Stomach (tissue), 19 donors: ENCODE measurements at places on chromosomes 16 and 17.
A peak's percentile ranks its signal among the peaks of the same experiment; 100 is the strongest.

DNA sequence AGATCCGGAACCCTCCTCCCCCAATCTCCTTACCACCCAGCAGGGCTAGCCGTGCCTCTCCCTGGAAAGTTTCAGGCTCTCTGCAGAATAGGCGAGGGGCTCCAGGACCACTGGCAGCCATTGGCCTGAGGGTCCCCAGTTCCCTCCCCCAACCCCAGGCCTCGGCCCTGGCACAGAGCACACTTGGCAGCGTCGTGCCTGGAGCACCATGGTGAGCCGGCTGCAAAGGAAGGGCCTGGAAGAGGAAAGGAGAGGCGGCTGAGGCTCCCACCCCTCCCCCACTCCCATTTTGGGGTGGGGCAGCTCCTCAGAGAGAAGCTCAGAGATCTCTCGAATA lies 369 bp upstream of the BTBD17 start:
- DNase-seq = no peak

DNA sequence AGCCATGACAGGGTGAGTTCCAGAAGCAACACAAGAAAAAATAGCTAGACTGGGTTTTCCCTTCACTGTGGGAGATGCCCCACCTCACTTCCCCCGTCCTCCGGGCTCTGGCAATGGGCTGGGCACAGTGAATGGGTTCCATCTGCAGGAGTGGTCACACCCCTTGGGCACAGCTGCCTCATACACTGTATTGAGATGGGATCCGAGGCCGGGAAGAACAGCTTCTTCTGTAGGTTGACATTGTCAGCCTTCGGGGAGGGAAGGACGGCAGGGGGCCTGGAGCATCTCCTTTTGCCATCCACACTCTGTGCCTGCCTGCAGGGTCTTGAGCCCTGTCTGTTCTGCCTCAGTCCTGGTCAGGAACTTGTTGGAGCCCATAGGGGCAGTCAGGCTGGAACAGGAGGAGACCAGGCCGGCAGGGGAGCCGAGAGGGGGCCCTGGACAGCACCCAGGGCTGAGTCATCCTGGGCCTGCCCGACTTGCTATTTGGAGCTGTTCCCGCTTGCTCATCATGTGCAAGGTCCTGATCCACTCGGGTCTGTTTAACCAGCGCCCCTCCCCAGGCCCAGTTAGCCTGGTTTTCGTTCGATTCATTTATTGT lies 286.7 kb downstream of the SEC14L1 start:
- DNase-seq = no peak

- no peak for DNase-seq
These were observed 93.1 kb downstream of the XYLT1 start for GRCh38 chr16:17377360-17378324.

- DNase-seq = no peak
These were observed 9.6 kb downstream of the MT1X start for GRCh38 chr16:56691885-56692284.

- peak; percentile 37 for DNase-seq
These were observed 58.1 kb downstream of the CYB5B start for GRCh38 chr16:69482410-69482991.

DNA sequence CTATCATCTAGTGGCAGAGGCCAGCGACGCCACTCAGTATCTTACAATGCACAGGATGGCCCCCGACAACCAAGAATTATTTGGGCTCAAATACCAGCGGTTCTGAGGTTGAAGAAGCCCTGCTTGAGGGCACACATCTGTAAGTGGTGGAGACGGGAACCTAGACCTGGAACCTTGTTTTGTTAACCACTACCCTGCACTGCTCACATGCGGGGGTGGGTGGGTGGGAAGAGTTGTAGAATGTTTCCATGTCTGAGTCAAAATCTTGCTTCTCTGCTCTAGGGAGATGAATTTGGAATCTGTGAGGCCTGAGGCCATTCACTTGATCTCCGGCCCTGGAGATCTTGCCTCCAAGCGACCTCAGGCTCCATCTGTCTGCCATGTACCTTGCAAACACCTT lies 44.1 kb downstream of the ABCC1 start:
- DNase-seq = no peak

GRCh38 chr17:64296246-64296645 lies 33.2 kb upstream of the TEX2 start:
- DNase-seq = no peak

- no peak for DNase-seq
These were observed 365.7 kb downstream of the NPIPA8 start for GRCh38 chr16:17970816-17971331.

- peak; percentile 86 for DNase-seq
These were observed 7.3 kb downstream of the ST6GALNAC2 start for GRCh38 chr17:76578376-76578775.

- no peak for DNase-seq
These were observed 5.1 kb upstream of the SLC7A6 start for GRCh38 chr16:68259007-68259825.

GRCh38 chr16:29641561-29641960 lies 21.5 kb upstream of the SPN start:
- DNase-seq = no peak

DNA sequence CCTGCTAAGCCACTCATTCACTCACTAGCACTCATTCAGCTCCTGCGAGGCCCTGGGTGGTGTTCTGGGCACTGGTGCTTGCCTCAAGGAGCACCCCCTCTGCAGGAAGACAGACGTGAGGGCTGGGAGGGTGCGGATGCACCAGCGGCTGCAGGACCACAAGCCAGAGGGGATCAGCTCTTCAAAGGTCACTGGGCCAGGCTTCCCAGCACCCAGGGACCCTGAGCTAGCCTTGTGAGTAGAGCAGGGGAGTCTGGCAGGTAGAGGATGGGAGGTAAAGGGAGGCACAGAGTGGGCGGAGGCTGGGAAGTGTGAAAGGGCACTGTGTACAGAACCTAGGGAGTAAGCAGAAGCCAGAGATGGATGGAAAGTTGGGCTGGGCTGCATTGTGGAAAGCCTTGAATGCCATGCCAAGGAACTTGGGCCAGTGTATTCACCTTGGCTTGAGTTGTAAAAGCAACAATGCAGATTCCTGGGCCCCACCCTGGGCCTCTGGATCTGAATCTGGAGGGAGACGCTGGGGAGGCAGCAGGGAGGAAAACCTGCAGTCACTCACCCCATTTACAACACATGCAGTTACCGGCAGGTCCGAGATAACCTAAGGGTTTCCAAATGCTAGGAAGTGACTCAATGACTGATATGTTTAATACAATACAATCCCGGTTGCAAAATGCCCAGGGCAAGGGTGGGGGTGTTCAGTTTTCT lies 1.7 kb downstream of the IL4R start:
- peak; percentile 56 for DNase-seq

- no peak for DNase-seq
These were observed 354.8 kb downstream of the SEC14L1 start for GRCh38 chr17:77495575-77495974.

GRCh38 chr17:11610999-11611566 lies 12.8 kb downstream of the DNAH9 start:
- DNase-seq = no peak

GRCh38 chr16:27678955-27679354 lies 129.0 kb downstream of the KATNIP start:
- no peak for DNase-seq

- DNase-seq = peak; percentile 91
These were observed 34.4 kb downstream of the CMIP start for GRCh38 chr16:81478876-81479511.

- no peak for DNase-seq
These were observed 4.4 kb downstream of the RPL3L start for GRCh38 chr16:1950047-1950446.

- DNase-seq = peak; percentile 59
These were observed 19.0 kb downstream of the CENPX start for GRCh38 chr17:82003411-82004381.

- DNase-seq = no peak
These were observed 65.7 kb upstream of the ZNF469 start for GRCh38 chr16:88316941-88317612.

- peak; percentile 67 for DNase-seq
These were observed 4.8 kb upstream of the ITGA3 start for GRCh38 chr17:50051082-50051576.

DNA sequence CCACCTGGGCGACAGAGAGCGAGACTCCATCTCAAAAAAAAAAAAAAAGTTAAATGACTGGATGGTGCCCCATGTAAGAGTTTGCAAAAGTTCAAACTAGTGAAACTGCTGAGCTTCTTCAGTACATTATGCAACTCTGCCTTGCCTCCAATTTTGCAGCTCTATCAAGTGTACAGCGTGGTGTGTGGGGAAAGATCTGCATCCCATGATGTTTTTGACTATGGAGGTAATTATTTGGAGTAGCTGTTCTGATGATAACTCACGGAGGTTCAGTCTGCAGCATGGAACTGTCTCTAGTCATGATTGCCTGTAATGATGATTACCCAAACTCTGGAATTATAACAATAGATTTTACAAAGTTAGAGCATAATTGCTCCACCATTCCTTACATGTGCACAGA lies 149.6 kb downstream of the PITPNC1 start:
- DNase-seq = no peak

DNA sequence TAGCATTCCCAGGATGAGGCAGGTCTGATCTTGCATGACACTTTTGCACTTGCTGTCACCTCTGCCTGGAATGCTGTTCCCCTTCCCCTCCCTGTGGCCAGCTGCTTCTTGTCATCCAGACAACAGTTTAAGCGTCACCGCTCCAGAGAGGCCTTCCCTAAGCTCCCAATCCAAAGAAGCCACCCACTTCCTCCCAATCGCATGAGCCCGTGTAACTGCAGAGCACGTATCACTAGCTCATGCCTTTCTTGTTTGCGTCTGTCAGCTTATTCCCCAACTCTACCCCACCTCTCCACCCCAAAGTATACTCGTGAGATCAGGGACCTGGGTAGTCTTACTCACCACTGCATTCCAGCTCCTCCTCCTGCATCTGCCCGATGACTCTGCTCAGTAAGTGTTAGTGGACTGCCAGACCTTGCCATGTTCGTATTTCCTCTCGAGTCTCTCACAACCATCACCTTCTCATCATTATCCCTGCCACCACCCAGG lies 92.8 kb downstream of the GAS7 start:
- no peak for DNase-seq
